Nasal cavity respiratory epithelium epithelial cell of viscerocranial mucosa (primary cell): ENCODE measurements at places on chromosomes 12 and 14. TPM values are rescaled to one million over a fixed set of nuclear protein-coding genes. Genes with fewer than 3 reads are reported as not detected.

The SLIRP gene
- 109 and 117 TPM in 2 replicates for total RNA-seq

The PLCZ1 gene
- not detected in 2 replicates for total RNA-seq

The HELB gene
- 2.1 and 4.6 TPM in 2 replicates for total RNA-seq

The LYZ gene
- 0.07 TPM in 1 of 2 replicates, not detected in the other for total RNA-seq

The FOXM1 gene
- 0.07 and 1.0 TPM in 2 replicates for total RNA-seq
